Anterior cingulate cortex (tissue), 58 donors: ENCODE measurements at places on chromosomes 2 and 18.

- DNase-seq: no peak
Measured at GRCh38 chr2:67075530-67076238, 321.4 kb upstream of the ETAA1 start.

DNA sequence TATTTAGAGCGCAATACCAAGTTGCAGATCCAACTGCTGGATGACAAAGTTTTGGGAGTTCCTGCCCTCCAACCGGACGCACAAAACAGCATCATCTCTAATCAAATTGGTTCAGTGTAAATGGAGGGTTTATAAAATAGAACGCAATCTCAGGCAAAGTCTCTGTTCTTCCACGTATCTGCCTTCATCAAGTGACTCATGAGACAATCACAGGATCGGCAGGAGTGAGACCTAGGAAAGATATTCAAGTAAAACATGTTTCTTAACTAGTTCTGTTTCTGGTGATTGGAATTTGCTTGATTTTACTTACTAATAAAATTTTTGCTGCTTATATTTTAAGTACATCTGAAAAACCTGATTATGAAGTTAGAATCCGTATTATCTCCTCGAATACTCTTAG, 7.6 kb downstream of the FZD5 start:
- no peak for DNase-seq

- DNase-seq: no peak
Measured at GRCh38 chr2:126795656-126796055, 103.0 kb upstream of the TEX51 start.

DNA sequence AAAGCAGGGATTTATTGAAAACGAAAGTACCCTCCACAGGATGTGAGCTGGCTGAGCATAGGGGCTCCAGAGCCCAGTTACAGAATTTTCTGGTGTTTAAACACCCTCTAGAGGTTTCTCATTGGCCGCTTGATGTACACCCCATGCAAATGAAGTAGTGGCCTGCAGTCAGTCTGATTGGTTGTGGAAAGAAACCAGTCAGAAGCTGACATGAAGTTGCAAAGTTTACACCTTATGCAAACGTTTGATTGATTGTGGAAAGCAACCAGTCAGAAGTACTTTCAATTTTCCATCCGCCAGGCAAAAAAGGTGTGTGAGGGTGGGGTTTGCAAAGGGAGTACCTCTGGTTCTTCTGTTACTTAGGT, 62.3 kb downstream of the VWA3B start:
- DNase-seq: no peak

- no peak for DNase-seq
Measured at GRCh38 chr2:208135794-208136715, 6.4 kb upstream of the CRYGC start.

DNA sequence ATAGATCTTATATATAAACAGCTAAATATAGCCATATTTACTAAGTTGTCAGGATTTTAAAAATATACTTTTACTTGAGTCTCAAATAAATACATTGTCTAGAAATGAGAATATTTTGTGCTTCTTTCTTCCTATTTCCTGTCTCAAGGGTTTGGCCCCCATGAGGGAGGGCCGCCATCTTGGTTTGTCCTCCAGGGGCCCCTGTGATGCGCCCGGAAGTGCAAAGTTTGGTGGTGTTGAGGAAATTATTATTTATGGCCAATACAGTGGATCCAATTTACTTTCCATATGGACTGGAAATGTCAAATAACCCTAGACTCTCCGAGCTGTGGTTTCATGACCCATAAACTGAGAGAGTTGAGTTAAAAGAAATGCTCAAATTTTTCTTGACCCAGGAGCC, 104.7 kb upstream of the OTOS start:
- DNase-seq: no peak

- no peak for DNase-seq
Measured at GRCh38 chr18:63107171-63107845, 212.3 kb downstream of the BCL2 start.

- no peak for DNase-seq
Measured at GRCh38 chr2:31651736-31652135, 71.0 kb upstream of the SRD5A2 start.

DNA sequence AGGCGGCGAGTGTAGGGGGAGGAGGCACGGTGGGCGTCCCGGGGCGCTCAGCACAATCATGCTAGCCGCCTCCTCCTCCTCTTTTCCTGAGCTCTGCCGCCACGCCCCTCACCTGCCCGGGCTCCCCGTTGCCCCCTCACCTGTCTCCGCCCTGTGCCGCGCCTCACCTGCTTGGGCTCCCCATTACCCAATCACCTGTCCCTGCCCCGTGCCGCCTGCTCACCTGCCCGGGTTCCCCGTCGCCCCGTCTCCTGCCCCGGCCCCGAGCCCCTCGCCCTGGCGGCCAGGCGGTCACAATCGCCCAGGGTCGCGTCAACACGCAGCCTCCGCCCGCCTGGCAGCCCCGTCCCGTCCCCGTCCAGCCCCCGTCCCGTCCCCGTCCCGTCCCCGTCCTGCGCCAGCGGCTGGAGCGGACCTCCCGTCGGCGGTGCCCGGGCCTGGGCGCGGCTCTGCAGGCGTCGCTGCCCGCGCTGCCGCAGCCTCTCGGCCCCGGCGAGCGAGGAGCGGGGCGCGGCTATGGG, at the start of gene DCDC2C:
Gene DCDC2C (plus strand): TSS at position 340 of the 521 bp plus-strand sequence. CDS start 177 bp downstream, at position 517.
- no peak for DNase-seq

GRCh38 chr2:212157012-212157411, 381.6 kb downstream of the ERBB4 start:
- no peak for DNase-seq

DNA sequence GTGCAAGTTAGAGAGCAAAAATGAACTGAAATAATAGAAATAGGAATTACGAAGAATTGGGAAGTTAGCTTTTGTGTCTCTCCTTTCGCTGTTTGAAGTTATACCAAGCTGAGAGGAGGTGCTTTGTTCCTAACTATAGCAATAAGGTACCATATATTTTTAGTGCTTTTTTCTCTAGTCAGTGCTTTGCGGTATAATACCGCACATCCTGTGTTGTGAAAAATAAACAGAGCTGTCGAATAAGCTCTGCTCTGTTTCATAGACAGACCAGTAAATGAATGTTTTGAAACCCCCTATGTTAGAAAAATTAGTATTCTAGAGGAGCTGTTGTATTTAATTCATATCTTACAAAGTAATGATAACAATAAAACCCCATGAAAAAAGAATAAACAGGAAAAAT, 130.8 kb downstream of the MAP4K4 start:
- DNase-seq: no peak

- no peak for DNase-seq
Measured at GRCh38 chr2:189412330-189412953, 28.8 kb upstream of the WDR75 start.

DNA sequence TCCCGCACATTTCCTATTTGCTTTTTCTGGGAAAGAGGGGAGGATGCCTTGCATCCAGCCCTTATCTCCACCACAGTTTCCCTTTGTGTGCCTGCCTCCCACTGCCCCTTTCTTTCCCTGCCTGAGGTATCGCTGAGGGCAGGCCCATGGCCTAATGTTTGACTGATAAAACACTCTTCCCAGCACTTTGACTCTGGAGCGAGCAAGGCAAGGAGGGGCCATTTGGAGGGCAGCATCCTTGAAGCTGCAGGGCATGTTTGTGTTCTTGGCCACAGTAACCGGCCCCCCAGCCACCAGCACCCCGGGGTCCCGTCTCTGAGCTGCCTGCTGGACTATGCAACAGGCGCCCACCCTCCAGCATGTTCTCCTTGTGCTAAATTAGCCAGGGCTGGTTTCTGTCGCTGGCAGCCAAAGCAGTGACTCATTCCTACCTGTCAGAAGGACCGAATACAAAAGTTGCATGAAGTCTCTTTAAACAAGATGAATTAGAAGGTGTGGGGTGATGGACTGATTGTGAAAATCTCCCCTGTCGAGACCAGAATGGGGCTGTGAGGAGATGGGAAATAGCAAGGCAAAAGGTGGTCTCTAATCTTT, 50.7 kb downstream of the BCL2L11 start:
- no peak for DNase-seq

DNA sequence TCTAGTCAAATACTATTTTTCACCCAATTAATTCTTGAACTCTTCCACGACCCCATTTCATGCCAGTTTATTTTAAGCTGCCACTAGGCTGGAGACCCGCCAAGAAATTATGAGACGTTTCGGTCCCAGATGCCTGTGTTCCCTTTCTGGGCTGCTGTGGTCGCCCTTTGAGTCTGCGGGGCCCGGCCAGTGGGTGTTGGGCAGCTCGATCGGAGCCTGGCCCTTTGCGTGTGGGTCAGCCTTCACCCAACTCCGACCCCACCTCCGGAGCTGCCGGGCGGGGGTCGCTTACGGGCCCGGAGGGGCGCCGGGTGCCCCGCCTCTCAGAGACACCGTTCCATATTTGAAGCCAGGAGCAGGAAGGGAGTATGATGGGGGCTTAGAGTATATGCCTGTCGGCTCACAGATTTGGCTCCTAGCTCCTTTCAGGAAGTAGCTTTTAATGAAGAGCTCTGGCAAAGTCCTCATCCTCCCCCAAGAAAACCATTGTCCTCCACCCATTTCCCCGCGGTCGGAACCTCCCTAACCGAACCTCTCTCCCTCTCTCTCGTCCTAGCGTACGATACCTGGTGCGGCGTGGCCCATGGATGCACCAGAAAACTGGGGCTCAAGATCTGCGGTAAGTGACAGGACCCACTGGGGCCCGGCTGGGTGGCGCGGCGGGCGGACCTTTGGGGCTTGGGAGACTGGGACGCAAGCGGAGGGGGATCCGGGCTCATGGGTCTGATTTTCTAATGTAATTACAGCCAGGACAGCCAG, 5.0 kb downstream of the GAD1 start:
- no peak for DNase-seq
